HT1080 (cell line): ENCODE measurements at places on chromosomes 13 and 19.

GRCh38 chr19:18480006-18480691 lies 41.7 kb downstream of the ELL start:
- no peak for DNase-seq

GRCh38 chr13:43908156-43909126 lies 28.7 kb downstream of the LACC1 start:
- DNase-seq: peak; percentile 75

GRCh38 chr13:52371736-52372247 lies 34.2 kb downstream of the THSD1 start:
- DNase-seq: peak; percentile 93

GRCh38 chr19:14006766-14007562 lies 844 bp upstream of the RFX1 start:
- no peak for DNase-seq

DNA sequence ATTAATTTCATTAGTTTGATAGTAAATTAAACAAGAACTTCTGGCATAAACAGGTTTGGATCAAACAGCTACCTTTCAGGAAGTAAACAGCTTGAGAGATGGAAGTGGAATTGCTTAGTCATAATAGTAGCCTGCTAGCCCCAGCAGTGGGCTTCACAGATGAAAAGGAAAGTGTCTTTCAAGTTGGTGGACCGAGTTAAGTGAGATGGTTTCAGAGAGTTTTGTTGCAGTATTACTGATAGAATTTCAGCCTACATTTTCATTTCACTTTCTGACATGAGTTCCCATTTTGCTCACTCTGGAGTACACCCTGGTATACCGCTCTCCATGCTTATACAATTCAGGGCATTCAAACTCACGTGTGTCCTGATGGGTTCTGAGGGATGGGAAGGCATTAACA lies 2.0 kb upstream of the PTOV1 start:
- no peak for DNase-seq

GRCh38 chr19:38079926-38080380 lies 144.1 kb downstream of the DPF1 start:
- peak; percentile 93 for DNase-seq

GRCh38 chr19:51036519-51036918 lies 1.7 kb upstream of the KLK12 start:
- no peak for DNase-seq

- DNase-seq: no peak
Measured at GRCh38 chr13:98427331-98427995, 149.4 kb downstream of the STK24 start.

- no peak for DNase-seq
Measured at GRCh38 chr19:49210901-49211451, 53.4 kb downstream of the TRPM4 start.

DNA sequence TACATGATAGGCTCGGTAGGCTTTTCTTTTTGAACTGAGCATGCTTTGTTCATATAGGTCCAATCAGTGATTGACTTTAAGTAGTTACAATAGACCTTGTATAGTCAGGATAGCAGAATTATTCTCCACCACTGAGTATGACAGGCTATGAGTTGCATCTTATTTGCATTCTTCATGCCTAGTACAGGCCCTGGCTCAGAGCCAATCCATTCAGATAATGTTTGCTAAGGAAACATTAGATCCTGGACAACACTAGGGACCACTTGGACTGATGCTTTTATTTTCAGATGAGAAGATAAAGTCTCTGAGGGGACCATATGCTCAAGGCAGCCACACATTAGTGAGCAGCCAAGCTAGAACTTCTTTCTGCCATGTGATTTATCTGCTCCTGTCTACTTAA lies 133.9 kb downstream of the KL start:
- DNase-seq: no peak

DNA sequence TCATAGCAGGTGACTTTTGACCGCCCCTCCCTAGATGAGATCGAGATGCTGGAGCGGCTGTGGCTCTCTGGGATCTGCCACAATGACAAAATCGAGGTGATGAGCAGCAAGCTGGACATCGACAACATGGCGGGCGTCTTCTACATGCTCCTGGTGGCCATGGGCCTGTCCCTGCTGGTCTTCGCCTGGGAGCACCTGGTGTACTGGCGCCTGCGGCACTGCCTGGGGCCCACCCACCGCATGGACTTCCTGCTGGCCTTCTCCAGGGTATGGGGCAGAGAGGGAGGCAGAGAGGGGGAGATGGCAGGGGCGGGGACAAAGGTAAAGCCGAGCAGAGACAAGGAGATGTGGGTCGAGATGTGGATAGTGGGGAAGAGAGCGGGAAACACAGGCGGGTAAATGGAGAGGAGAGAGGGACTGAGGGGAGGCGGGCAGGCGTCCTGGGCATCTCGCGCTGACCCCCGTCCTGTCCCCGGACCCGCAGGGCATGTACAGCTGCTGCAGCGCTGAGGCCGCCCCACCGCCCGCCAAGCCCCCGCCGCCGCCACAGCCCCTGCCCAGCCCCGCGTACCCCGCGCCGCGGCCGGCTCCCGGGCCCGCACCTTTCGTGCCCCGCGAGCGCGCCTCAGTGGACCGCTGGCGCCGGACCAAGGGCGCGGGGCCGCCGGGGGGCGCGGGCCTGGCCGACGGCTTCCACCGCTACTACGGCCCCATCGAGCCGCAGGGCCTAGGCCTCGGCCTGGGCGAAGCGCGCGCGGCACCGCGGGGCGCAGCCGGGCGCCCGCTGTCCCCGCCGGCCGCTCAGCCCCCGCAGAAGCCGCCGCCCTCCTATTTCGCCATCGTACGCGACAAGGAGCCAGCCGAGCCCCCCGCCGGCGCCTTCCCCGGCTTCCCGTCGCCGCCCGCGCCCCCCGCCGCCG lies 3.4 kb upstream of the GRWD1 start:
- no peak for DNase-seq

- DNase-seq: no peak
Measured at GRCh38 chr13:49417161-49417560, 26.7 kb downstream of the CAB39L start.

DNA sequence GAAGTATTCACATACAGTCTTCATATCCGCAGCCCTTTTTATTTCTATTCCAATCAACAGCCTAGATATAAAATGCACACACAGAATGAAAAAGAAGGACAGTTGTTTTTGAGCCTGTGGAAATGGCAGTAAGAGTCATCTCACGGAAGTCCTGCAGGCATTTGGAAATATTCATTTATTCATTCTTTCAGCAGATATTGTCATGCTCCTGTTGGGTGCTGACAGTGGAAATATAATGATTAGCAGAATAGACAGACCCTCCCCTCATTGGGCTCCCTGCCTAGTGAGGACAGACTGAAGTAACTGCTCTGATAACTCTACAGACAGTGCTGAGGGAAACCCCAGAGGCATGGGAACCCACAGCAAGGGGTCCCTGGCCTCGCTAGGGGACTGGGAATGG lies 392.3 kb downstream of the FOXO1 start:
- DNase-seq: no peak

DNA sequence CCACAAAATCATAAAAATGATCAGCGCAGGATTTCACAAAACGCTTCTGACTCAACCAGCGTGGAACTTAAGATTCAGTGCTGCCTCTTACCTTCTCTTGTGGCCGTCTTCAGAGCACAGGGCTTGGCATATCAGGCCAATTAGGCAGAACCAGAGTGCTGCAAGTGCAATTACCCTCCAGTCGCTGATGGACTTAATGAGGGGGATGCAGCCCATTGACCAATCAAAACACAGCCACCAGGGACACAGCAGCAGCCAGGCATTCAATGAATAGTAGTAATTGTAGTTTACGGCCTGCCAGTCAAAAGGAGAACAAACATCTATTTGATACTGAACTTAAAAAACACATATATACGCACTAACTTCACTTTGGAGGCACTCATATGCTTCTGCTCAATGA lies 38.2 kb downstream of the TMTC4 start:
- DNase-seq: no peak

DNA sequence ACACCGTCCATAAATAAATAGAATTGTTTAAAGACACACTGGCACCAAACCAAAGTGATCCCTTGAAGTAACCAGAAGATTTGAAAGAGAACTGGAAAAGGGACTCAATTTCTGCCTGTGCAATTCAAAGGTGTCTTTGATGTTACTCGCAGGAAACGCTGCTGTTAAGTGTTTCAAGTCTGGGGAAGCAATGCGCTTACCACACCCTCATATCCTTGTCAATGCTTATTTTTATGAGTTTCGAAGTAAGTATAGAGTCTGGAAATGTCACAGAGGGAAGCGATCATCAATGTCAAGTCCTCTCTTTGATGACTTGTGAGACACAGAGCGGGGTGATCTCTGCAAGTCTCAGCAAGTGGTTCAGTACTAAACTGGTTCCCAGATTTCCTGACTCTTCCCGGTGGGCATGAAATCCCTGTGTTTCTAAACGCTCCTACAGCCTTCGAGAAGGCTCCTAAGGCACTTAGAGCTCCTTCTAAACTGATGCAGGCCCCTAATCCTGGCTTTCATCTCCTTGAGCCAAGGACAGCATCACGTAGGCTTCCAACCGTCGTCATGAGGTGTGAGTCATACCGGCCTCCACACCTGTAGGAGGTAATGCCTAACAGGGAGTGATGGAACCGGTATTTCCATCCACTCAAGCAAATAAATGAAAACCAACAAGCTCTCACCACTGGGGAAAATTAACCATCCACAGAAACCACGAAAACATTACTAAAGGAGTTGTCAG lies 22.8 kb downstream of the SYDE1 start:
- DNase-seq: no peak
